Kidney (tissue), 22 donors: ENCODE measurements at places on chromosomes 13 and 19. TPM values are rescaled to one million over a fixed set of nuclear protein-coding genes. Genes with fewer than 3 reads are reported as not detected.

Gene C1QTNF9B
- polyA plus RNA-seq, result not detected

Gene WDR88
- polyA plus RNA-seq, result not detected

Gene GPR4
- 6.8 TPM for polyA plus RNA-seq

- peaks cover 66% of the 10 kb centered on the region for H3K27me3 ChIP-seq
- H3K4me1 ChIP-seq, result no peaks in the 10 kb centered on the region
- H3K36me3 ChIP-seq, result no peaks in the 10 kb centered on the region
- no peak overlapping the region for H3K4me3 ChIP-seq
Observed at GRCh38 chr13:27960362-27961226, 8.5 kb downstream of the CDX2 start.

Gene CD79A
- 0.32 TPM for polyA plus RNA-seq
